ENCODE measurements at places on chromosomes 2 and 18.

DNA sequence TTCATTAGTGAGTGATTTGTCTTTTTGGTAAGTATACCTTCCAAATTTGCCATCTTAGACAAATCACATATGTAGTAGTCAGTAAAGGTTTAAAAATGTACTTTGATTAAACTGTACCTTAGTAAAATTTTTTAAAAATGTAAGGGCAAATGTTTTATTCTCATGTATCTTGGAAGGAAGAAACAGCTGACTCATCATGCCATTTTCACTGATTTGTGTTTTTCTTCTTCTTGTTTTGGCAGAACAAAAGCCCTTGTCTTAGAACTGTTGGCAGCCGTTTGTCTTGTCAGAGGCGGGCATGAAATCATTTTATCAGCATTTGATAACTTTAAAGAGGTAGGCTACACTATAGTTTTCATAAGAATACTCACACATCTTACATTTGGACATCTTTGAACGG, 136.5 kb downstream of the PRPF40A start:
- no peak for DNase-seq

GRCh38 chr2:221981912-221982470, 316.8 kb downstream of the PAX3 start:
- no peak for DNase-seq

- DNase-seq: no peak
These were observed 11.3 kb downstream of the ZNF516 start for GRCh38 chr18:76483780-76484179.

DNA sequence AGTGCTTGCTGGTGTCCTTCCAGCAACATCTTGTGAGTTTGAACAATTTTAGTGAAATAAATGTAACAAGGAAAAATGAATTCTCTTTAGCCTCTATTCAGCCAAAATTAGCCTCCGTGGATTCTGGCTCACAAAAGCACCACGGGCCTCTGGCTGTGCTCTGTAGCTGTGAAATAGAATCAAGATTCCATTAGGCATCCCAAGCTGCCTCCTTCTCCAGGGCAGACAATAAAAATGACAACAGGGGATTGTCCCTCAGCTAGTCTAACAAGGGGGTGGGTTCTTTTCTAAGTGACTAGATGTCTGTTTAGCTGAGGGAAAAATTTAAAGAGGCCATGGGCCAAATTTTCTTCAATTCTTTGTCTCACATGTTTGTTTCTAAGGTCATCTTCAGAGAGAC, 254.7 kb upstream of the FIGN start:
- DNase-seq: no peak

DNA sequence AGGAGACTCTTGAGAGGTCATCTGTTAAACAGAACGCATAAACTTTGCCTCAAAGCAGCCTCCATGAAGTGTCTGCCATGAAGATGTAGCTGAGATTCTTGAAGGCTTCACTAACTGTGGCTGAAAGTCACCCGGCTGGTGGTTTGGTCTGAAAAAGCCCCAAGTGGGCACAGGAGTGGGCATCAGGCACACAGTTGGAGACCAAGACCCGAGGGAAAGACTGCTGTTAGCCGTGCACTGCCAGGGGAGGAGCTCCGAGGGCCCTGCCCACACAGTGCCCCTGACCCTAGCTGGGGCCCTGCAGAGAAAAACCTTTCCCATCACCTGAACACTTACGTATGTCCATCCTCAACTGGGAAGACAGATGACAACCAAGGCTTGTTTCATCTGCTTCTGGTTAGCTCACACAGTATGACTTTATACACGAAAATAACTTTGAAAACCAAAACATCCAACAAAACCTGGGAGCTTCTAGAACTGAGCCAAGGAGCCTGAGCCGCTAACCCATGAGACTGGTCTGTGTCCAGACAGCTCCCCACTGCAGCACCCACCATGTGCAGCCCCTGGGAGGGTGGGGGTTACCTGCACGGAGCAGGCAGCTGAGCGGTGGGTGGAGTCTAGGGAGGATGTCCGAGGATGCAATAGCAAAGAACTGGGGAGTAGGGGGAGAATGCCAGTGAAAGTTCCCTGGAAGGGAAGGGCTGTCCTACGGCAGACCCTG, 15.4 kb downstream of the HJURP start:
- no peak for DNase-seq

Measured in CD4-positive, alpha-beta T cell treated with Interleukin-1 beta for 1 hour (primary cell).